ENCODE measurements at places on chromosomes 2 and 18.

- DNase-seq = no peak
These were observed 1452.1 kb downstream of the SUCLG1 start for GRCh38 chr2:83006961-83007360.

- DNase-seq = no peak
These were observed 3.6 kb downstream of the METTL21A start for GRCh38 chr2:207621501-207622039.

DNA sequence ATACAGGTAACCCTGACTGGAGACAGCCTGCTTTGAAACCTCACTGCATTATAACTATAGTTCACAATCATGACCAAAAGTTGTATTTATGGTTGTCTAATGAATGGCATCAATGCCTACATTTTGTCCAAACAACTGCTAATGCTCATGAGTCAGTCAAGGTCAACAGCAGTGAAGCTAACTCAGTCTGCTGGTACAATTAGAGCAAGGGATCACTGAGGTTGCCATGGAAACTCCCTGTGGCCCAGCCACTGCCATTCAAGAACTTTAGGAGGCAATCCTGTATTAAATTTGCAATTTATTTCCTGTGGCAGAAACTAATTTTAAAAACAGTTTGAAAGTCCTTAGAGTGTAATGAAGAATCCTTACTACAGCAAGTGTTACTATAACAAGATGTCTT is 185.1 kb upstream of the SMAD7 start:
- no peak for DNase-seq

- DNase-seq = no peak
These were observed 105.0 kb downstream of the GPD2 start for GRCh38 chr2:156541229-156541628.

DNA sequence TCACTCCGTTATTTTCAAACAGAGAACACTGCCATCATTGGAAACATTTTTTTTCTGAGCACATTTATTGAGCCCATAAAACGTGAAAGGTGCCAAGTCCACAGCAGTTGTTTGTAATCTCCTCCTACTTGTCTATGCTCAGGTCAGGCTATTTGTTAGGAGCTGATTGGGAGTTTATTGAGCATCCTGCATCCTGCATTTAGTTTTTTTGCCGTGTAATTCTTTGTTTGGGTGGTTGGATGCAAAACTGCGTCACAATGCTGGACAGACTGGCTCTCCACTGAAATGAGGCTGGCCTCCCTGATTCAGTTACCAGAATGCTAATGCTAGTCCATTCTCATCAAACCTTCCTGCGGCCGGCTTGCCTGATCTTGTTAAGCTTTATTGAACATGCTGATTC is 71.4 kb downstream of the RAPGEF4 start:
- DNase-seq = no peak

- no peak for DNase-seq
These were observed 43.1 kb upstream of the GPC1 start for GRCh38 chr2:240392084-240392947.

DNA sequence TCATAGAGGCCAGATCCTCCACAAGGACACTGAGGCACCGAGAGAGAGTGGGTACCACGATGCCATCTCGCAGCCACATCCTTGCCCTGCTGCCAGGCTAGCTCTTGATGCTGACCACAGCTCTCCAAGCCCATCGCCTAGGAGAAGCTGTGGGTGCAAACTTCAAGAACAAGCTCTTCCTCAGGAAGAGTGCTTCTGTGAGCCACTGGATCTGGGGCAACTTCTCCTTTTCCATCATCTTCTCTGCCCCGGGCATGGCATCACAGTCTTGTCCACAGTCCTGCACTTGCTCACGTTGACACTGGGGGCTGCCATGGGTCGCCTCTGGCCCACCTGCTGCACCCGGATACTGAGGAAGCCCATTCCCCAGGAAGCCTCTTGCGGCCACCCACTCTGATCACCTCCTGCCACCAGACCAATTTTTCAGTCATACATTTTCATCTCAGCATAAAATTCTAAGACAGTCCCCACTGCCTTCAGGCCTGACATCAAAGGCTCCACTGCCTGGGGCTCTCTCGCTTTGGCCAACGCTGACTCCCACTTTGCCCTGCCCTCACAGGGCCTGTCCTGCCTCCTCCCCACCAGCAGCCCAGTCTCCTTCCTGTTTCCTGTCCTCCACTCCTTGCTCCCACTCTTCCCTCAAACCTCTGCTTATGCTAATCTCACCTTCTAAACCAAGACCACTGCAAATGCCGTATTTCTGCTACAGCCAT is 243.9 kb downstream of the AFF3 start:
- DNase-seq = no peak

GRCh38 chr2:37457401-37457901 is 113.0 kb downstream of the QPCT start:
- DNase-seq = no peak

GRCh38 chr2:140892911-140893637 is 1237.7 kb downstream of the LRP1B start:
- no peak for DNase-seq

GRCh38 chr2:30443081-30443480 is 4.0 kb upstream of the LCLAT1 start:
- no peak for DNase-seq

DNA sequence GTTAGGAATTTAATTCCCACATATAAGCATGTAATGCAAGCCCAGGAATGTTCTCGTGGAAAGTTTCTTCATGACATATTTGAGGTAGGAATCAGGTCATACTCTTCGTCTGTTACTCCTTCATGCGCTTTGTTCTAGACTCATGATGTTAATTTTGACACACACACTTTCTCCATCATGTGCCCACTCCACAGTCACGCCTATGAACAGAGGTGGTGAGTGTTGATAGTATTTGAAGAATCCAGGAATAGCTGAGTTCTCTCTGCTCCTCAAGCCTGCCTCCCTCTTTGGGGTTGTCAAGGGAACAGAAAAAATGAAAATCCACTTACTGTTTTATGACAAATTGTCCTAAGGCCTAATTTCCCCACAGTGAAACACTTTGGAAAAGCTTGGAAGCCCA is 117.3 kb upstream of the SERPINE2 start:
- no peak for DNase-seq

- DNase-seq = no peak
These were observed 271.3 kb downstream of the KCNS3 start for GRCh38 chr2:18149660-18150246.

GRCh38 chr2:217878915-217879590 is 123.7 kb downstream of the TNS1 start:
- no peak for DNase-seq
